B cell (primary cell): ENCODE measurements at places on chromosomes 3 and 15. TPM values are rescaled to one million over a fixed set of nuclear protein-coding genes. Genes with fewer than 3 reads are reported as not detected.

GRCh38 chr3:11238880-11239279, 33.3 kb upstream of the ATG7 start:
- H3K27ac ChIP-seq, result no peak overlapping the region
- no peaks in the 10 kb centered on the region for H3K36me3 ChIP-seq
- DNase-seq, result no peak
- H3K4me1 ChIP-seq, result no peaks in the 10 kb centered on the region
- no peak overlapping the region for H3K4me3 ChIP-seq
- H3K27me3 ChIP-seq, result no peaks in the 10 kb centered on the region

- H3K27me3 ChIP-seq, result no peaks in the 10 kb centered on the region
- no peak for DNase-seq
- H3K4me1 ChIP-seq, result no peaks in the 10 kb centered on the region
- no peak overlapping the region for H3K27ac ChIP-seq
- H3K36me3 ChIP-seq, result no peaks in the 10 kb centered on the region
Observed at GRCh38 chr3:13581485-13582365, 32.8 kb downstream of the FBLN2 start.

GRCh38 chr3:188041193-188041592, 112.8 kb upstream of the LPP start:
- H3K27me3 ChIP-seq, result peaks cover 3% of the 10 kb centered on the region
- no peak for DNase-seq
- H3K4me3 ChIP-seq, result no peak overlapping the region
- H3K4me1 ChIP-seq, result no peaks in the 10 kb centered on the region
- H3K27ac ChIP-seq, result no peak overlapping the region
- no peaks in the 10 kb centered on the region for H3K36me3 ChIP-seq

DNA sequence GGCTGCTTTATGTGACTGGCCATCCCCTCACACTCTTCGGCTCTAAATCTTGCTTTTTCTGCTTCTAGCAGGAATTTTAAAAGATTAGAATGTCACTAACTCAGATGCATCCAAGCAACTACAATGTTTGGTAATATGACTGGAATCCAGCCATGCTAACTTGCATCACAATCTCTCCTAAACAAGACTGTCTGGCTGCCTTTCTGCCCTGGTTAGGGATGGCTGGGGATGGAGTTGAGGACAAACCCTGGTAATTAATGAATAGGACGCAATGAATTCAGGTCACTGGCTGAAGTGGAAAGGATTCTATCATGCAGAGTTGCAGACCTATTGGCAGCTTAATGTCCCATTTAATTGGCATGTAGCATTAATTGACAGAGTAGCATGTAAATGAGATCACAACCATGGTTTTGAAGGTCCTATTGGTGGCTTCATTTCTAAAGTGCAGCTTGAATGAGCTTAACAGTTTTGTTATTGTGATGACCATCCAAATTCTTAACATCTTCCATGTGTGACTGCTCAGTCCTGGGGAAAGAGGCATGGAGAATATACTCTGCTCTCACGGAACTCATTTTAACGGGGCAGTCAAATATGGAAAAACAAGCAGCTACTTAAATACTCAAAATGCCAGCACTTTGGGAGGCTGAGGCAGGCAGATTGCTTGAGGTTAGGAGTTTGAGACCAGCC, 21.7 kb downstream of the NMNAT3 start:
- no peaks in the 10 kb centered on the region for H3K36me3 ChIP-seq
- no peaks in the 10 kb centered on the region for H3K27me3 ChIP-seq
- no peak for DNase-seq
- H3K27ac ChIP-seq, result no peak overlapping the region
- H3K4me3 ChIP-seq, result no peak overlapping the region
- H3K4me1 ChIP-seq, result no peaks in the 10 kb centered on the region

- H3K27ac ChIP-seq, result no peak overlapping the region
- H3K36me3 ChIP-seq, result no peaks in the 10 kb centered on the region
- H3K4me1 ChIP-seq, result no peaks in the 10 kb centered on the region
- no peak for DNase-seq
Observed at GRCh38 chr15:26771578-26772153, 1.2 kb downstream of the GABRB3 start.

DNA sequence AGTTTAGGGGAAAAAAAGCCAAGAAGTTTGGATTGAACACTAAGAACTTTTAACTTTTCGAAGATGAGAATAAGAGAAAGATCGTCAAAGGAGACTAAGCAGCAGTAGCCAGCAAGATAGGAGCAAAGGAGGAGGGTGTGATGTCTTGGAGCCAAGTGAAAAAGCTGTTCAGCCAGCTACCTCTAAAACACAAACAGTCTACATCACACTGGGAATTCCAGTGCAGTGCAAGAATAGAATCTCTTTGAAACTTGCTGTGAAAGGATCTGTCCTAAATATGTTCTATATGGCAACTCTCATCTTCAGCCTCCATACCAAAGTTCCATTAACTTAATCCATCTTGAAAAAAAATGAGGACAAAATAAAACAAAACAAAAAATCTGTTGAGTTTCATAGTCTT, 541.5 kb downstream of the MAGI1 start:
- H3K4me1 ChIP-seq, result no peaks in the 10 kb centered on the region
- DNase-seq, result no peak
- no peaks in the 10 kb centered on the region for H3K27me3 ChIP-seq
- H3K4me3 ChIP-seq, result no peak overlapping the region
- H3K27ac ChIP-seq, result no peak overlapping the region
- no peaks in the 10 kb centered on the region for H3K36me3 ChIP-seq

DNA sequence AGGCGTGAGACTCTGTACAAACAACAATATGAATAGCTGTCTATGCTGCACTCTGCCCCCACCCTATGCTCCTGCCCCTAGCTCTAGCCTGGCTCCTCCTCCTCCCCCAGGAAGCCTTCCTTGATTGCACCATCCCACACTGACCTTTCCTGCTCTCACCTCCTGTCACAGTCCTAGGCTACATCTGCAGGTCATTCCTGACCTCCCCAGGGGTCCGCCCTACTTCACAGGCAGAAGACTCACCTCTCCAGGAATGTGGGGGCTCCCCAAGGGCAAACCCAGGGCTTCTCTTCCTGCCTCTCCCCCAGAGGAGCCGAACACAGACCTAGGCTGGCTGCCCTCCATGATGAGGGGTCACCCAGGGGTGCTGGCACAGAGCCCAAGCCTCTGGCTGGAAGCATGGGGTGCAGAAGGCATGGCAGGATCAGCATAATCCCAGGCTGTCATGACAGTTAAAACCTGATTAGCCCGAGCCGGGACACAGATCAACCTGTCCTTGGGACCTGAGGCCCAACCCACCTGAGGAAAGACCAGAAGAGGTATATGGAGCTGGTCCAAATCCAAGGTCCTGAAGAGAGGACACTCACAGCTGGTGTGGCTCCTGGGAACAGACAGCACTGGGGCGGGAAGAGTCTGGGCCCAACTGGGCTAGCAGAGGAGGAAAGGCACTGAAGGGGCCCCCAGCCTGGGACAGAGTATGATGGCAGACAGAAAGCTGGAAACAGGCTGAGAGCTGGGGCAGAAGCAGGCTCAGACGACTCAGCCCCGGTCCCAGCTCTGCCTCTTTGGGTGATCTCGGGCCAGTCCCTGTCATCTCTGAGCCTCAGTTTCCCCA, 5.9 kb downstream of the SEMA7A start:
- peak overlapping the region; percentile 9 for H3K27ac ChIP-seq
- H3K36me3 ChIP-seq, result no peaks in the 10 kb centered on the region
- no peaks in the 10 kb centered on the region for H3K27me3 ChIP-seq
- no peak overlapping the region for H3K4me3 ChIP-seq

DNA sequence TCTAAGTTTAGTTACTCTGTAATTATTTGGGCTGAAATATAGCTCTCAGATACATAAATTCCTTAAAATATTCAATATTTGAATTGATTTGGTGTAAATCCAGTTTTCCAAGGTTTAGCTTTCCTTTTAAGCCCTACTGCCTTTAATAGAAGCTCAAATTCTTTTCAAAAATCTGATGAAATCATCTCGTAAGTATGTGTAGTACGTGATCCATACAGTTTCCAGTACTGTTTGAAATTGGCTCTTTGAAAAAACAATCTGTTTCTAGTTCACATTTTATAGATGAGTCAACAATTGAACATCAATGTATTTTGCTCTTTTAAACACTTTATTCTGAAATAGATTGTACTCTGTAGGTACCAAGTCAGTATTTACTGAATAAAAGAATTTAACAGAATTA, 84.2 kb downstream of the LRRC49 start:
- no peak overlapping the region for H3K27ac ChIP-seq
- no peaks in the 10 kb centered on the region for H3K36me3 ChIP-seq
- H3K4me1 ChIP-seq, result no peaks in the 10 kb centered on the region
- H3K27me3 ChIP-seq, result no peaks in the 10 kb centered on the region
- no peak for DNase-seq

- H3K27ac ChIP-seq, result peak overlapping the region; percentile 91
- H3K4me1 ChIP-seq, result peaks cover 23% of the 10 kb centered on the region
- no peaks in the 10 kb centered on the region for H3K27me3 ChIP-seq
- peak overlapping the region; percentile 94 for H3K4me3 ChIP-seq
Observed at GRCh38 chr3:15099364-15100098, 583 bp upstream of the RBSN start.

DNA sequence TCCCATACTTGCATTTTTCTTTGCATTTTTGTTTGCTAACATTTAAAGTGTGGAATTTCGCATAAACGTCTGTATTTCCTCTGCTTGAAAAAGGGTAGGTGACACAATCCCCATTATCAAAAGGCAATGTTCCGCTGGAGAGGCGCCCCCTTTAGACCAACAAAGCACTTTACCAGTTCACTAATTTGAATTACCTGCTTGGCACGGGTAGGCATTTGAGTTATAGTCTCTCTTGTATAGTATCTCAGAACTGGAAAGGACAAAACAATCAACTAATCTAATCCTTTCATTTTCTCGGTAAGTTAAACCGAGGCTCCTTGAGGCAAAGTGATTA, 775 bp upstream of the CCDC39 start:
- H3K4me1 ChIP-seq, result peaks cover 23% of the 10 kb centered on the region
- H3K36me3 ChIP-seq, result no peaks in the 10 kb centered on the region
- DNase-seq, result no peak
- peaks cover 26% of the 10 kb centered on the region for H3K27me3 ChIP-seq
- no peak overlapping the region for H3K27ac ChIP-seq

DNA sequence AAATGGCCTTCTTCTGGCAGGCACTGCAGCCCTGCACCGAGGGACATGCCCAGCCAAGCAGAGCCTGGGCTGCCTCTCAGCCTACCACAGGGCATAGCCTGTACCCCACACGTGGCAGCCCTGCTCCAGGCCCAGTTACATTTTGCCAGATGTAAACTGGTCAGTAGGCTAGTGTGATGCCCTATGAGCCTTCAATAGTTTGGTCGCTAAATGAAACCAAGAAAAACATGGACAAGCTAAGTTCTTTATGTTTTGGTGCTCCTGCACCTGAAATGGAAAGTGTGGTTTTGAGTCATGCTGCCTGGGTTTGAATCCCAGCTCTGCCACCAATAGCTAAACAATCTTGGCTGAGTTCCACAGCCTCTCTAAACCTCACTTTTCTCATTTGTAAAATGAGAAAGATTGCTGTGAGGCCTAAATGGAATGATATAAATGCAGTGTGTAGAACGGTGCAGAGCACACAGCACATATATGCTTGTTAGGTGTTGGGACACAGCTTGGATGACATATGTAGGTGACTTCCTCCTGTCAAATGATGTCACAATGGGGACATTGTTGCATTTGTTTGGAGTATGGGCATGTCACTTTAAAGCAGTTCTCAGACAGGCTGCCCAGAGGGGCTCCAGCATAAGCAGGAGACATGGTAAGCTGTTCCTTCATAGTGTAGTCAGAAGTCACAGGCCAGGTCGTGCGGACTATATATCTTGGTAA, 57.4 kb downstream of the ZBTB38 start:
- no peak overlapping the region for H3K4me3 ChIP-seq
- no peaks in the 10 kb centered on the region for H3K27me3 ChIP-seq
- H3K27ac ChIP-seq, result no peak overlapping the region

DNA sequence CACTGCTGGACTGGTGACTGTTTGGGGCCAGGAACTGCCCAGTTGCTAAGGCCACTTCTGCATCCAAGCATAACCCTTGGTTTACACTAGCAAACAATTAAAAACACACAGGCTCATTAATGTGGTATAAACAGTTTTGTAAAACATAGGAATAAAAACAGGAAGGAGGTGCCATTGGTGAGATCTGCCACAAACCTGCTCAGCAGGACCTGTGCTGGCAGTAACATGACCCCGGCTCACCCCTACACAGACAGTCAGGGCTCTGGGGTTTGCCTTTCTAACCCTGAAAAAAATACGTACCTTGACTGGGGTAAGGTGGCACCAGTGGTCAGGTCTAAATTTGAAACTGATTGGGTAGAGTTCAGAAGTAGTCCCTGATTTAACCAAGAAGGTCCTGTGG, 76.2 kb downstream of the ATP1B3 start:
- no peak overlapping the region for H3K27ac ChIP-seq
- no peak for DNase-seq
- no peaks in the 10 kb centered on the region for H3K4me1 ChIP-seq
- no peak overlapping the region for H3K4me3 ChIP-seq
- H3K36me3 ChIP-seq, result peaks cover 8% of the 10 kb centered on the region

DNA sequence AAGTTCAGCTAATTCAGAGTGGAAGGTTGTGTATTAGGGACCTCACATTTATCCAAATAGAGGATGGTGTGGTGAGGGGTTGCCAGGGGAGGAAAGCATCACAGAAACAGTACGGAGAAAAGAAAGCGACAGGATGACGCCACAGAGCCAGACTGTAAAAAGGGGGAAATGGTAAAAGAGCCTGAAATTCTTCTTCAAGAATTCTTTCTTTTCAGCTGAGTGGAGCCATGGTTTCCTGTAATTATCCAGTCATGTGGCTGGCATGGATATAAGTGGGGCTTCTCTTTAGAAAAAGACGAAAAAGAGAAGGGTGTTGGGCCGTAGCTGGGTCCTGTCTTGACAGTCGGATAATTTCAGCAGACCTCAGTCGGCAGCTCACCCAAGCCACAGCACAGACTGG, 24.5 kb upstream of the PSMD6 start:
- no peaks in the 10 kb centered on the region for H3K27me3 ChIP-seq
- no peak overlapping the region for H3K4me3 ChIP-seq
- DNase-seq, result no peak
- H3K36me3 ChIP-seq, result no peaks in the 10 kb centered on the region
- H3K27ac ChIP-seq, result no peak overlapping the region

Gene OR5K2
- total RNA-seq, result not detected in 2 replicates

Gene COL6A5
- total RNA-seq, result not detected in 2 replicates

Gene RNF111
- 72.3 and 82.1 TPM in 2 replicates for total RNA-seq
